ENCODE measurements at places on chromosomes 7 and 10.

DNA sequence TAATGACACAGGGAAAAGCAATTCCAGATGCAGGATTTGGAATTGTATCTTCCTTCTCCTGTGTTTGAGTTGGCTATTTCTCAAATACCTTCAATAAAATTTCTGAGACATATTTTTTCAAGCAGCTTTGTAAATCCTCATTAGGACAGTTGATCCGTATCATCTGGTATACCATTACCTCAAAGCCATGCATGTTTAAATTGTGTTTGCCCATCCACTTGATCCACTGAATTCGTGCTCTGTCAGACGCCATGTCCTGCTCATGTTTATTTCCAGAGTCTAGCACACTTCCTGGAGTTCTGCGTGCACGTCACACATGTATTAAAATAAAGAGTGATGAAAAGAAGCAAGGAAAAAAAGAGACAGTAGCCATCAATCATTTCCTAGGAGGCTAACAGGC, 141.8 kb upstream of the CDC14C start:
- DNase-seq: no peak

GRCh38 chr10:74867351-74867750, 41.0 kb downstream of the KAT6B start:
- no peak for DNase-seq

GRCh38 chr7:148838905-148839304, 45.2 kb downstream of the EZH2 start:
- peak; percentile 47 for DNase-seq

- no peak for DNase-seq
These were observed 50.7 kb downstream of the LMBR1 start for GRCh38 chr7:156842317-156842716.

GRCh38 chr7:25855854-25856782, 295.9 kb upstream of the NFE2L3 start:
- no peak for DNase-seq

DNA sequence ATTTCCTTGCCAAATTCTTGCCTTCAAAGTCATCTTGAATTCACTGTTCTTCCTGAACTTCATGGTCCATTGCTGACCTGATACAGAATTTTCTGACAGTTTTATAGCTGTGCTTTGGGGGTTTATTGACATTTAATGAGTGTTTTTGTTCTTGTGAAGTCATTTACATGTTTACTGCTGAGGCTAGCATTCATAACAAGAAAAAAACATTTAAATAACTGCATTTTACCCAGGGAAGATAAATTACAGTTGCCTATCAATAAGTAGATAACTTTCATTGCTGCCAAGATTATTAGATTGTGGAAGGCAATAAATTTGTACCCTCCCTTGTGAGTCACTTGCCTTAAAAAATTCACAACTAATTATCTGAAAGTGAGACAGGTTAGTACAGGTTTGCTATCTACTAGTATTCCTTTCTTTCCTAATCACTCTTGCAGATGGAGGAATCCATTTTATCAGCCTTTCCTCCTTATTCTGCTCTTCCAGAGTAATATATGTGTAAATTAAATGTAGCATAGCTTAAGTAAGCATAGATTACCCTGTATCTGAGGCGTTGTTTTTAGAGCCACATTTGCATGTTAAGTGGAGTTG, 178.4 kb downstream of the EXOC4 start:
- no peak for DNase-seq

DNA sequence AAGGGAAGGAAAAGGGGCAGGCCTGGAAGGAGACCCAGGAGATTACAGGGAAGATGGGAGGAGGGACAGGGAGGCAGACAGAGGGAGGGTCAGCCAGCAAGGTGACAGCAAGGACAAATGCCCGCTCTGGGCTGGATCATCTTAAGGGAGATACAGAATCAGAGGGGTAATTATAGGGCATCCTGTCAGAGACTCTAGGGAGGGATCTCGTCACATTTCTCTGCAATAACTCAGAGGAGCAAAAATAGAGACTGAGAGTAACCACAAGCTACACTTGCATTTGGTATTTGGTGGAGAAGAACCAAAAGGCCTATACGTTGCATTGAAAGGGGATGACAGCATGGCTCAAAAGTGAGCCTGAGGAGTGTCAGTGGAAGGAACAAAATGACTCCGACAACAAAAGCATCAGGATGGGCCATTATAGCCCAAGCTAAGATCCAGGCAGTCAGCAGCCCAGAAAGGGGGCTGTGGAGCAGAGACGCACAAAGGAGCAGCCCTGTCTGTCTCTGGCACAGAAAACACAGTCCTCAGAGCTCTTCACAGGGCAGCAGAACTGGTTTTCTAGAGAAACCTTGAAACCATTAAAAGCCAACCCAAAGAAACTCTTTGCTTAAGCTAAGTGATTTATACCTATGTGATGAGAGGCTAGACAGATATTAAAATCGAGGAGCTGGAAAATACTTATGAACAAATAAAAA, 430.2 kb upstream of the VSTM2A start:
- no peak for DNase-seq

DNA sequence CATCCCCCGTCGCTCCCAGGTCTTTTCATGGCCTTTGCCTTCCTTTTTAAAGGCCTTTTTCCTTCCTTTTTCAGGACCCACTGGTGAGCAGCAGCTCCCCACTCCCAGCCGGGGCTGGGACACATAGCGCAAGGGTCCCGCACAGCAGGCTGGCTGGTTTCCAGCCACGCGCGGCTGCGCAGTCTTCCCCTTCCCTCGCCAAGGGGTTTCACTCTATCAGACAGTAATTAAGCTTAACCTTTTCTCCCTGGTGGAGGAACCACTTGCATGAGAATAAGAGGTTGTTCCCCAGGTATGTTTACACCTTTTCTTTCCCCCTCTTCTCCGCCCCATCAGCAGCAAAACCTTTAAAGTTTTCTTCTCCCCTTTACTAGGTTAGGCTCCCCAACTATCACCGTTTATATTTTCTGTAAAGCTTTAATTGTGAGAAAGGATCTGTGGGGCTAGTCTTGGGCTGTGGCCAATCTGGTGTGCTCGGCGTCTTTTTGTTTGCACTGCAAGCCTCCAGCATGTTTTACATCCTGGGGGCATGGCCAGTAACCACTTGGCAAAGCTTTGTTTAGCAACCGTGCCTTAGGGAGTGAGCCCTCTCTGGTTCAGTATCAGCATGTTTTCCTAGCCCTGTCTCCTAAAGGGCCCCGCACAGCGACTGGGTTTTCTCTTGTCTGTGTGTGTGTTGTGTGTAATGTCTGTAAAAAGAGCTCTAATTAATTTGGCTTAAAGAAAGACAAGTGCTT, 219.6 kb downstream of the PHF14 start:
- no peak for DNase-seq

DNA sequence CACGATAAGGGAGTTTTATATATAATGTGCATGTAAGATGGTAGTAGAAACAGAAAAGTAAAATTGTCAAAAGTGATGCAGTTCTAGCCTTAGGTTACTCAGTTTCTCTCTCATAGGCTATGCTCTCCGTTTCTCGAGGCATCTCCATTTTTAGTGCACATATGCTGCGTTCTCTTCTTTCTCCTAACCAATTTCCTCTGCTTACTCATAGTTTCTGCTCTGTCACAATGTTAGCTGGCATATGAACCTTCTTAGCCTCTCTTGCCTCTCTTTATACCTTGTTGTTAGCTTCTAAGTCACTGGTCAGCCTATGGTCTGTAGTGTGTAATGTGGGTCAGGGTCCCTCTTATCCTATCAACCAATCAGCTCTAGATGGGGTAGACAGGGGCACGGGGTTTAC, 280.6 kb upstream of the ETV1 start:
- no peak for DNase-seq

DNA sequence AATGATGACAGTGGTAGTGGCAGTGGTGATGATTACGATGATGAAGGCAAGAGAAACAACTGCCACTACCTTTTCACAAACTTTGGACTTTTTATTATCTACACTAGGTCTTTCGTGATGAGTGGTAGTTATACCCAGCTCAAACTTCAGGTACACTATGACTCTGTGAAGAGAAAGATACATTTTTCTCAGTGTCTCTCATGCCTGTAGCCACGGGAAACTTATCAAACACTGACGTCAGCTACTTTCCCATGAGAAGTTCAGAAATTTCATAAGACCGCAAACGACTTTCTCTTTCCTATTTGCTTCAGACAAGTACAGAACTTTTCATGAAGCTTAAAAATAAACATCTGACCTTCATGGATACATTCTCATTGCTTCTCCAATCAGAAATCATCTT, 57.0 kb downstream of the CALD1 start:
- DNase-seq: no peak

DNA sequence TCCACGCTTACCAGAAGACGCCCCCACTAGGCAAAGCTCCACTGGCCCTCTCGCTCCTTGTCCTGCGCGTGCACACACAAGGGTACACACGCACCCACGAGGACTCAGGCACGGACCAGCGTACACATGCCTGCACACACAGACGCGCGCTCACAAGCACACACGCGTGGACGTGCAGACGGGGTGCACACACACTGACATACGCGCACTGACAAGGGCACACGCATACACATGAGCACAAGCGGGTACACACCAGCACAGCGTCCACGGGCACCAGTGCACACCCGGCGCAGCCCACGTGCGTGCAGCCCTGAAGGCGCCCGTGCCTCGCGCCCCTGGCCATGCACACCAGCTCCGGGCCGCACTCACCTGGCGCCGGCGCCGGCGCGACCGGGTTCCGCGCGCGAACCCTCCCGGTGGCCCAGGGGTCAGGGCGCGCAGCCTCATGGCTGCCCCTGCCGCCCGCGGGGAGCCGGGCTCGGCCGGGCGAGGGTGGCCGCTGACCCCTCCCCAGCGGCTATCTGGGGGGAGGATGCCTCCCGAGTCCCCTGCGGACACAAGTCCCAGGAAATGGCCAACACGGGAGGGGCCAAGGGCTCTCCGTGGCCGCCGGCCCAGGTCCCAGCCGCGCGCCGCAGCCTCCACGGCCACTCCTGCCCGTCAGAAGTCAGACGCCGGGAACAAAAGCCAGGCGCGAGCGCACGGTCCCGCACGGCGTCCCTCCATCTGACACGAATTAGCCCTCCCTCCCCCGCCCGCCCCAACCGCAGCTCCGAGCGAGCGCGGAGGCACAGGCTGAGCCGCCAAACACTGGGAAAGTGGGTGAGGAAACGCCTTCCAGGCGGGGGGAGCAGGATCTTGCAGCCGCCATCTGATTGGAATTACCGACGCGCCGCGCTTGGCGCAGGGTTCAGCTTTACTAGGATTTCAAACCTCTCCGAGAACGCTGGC, 45.0 kb downstream of the TNS3 start:
- DNase-seq: no peak

DNA sequence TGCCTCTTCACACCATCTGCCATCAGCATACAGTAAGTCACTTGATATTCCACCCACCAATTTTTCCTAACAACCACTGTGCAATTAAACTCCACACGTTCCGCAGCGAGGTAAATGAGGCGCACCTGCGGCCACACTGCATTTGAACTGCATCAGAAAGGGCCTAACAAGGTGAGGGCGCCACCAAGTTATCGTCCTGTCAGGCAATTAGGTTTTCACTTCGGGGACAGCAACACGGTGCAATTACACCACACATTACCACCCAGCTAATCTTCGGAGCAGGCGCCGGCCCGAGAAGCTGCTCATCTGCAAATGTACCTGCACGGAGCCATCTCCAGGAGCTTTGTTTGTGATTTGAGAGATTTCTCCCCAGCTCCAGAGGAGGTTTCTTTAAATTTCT, 84.4 kb downstream of the EBF3 start:
- no peak for DNase-seq

DNA sequence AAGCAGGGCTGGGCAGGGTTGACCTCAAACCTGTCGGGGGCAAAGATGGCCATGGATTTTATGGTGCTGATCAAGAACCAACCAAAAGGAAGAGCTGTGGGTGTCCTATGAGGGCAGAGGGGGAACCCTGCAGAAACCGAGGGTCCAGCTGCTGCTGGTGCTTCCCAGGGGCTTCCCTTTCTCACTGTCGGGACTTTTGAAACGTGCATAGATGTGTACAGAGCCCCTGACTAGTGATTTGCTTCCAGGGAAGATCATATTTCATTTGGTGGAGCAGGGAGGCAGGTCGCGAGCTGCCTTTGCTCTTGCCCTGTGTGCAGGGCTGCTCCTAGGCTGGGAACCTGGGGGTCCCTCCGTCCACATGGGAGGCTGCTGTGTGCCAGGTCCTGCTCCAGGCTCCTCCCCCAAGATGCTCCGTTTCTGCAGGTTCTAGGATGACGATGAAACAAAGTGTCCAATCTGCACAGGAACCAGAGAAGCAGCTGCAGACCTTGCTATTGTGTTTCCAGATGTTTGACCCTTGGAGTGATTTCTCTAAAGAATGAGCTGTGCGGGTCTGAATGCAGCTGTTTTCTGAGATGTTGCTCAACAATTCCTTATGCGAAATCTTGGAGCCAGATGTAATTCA, 9.4 kb upstream of the INPP5A start:
- no peak for DNase-seq

DNA sequence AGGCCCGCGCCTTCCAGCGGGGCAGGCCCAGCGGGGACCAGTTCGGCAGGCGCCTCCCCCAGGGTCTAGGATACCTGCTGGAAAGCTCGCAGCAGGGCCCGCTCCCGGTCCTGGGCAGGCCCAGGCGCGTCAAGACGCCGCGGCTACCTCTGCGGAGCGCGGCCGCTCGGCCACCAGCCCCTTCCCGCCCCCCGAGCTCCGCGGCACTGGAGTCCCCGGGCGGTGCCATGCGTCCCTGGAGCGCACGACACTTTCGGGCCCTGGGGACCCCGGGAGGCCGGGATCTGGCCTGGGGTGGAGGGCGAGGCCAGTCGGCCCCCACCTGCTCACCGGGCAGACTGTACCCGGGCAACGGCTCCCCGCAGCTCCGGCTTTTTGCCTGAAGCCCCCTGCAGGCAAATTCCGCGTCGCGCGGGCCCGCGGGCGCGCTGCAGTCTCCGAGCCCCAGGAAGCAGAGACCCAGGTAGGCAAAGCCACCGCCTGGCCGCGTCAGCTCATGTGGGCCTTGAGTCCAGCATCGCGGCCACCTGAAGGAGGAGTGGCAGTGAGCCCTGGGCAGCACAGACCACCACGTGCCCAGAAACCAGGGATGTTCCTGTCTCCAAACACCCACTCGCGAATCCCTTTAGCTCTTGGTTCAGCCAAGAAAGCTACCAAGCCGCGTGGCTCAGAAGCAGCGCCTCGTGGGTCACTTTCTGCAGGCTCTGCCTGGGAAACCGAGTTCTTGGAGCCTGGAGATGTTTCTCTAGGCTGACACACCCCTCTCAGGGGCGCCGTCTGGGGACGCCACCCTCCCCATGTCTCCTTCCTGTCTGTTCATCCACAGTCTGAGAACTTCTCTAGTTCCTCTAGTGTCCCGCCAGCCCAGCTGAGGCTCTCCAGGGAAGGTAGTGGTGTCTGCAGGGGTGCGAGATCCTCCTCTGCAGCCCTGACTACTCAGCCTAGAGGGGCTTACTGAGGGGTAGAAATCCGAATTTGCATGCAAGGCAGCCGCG, 46.1 kb upstream of the APBB1IP start:
- DNase-seq: no peak

GRCh38 chr10:27714349-27714748, 31.3 kb downstream of the MKX start:
- no peak for DNase-seq

GRCh38 chr10:35640951-35641675, 983 bp downstream of the FZD8 start:
- peak; percentile 30 for DNase-seq
